NCI-H460 (cell line): ENCODE measurements at places on chromosomes 16 and 17. TPM values are rescaled to one million over a fixed set of nuclear protein-coding genes. Genes with fewer than 3 reads are reported as not detected.

Gene SLC9A5
- total RNA-seq, result 0.78 and 0.94 TPM in 2 replicates

Gene KRTAP9-8
- not detected in 2 replicates for total RNA-seq

Gene RAB26
- total RNA-seq, result 0.66 and 1.2 TPM in 2 replicates

Gene TTLL6
- total RNA-seq, result not detected in 2 replicates

Gene NT5M
- total RNA-seq, result 12.5 and 15.3 TPM in 2 replicates

Gene TEX14
- total RNA-seq, result 0.10 TPM in 1 of 2 replicates, not detected in the other

Gene PRSS8
- not detected in 2 replicates for total RNA-seq

Gene SLFN14
- total RNA-seq, result not detected in 2 replicates

Gene ZNF598
- 35.1 and 37.1 TPM in 2 replicates for total RNA-seq

Gene MYH2
- not detected in 2 replicates for total RNA-seq

Gene MED13
- total RNA-seq, result 50.7 and 63.1 TPM in 2 replicates

Gene RAP1GAP2
- total RNA-seq, result 13.6 and 14.2 TPM in 2 replicates

Gene AGRP
- not detected in 2 replicates for total RNA-seq

Gene HOXB8
- 0.52 and 1.2 TPM in 2 replicates for total RNA-seq

Gene TP53TG3B
- total RNA-seq, result not detected in 2 replicates

Gene KIF19
- not detected in 2 replicates for total RNA-seq

Gene CHST6
- 0.81 and 0.89 TPM in 2 replicates for total RNA-seq

Gene PRR35
- 0.05 TPM in 1 of 2 replicates, not detected in the other for total RNA-seq

Gene KRT33B
- not detected in 2 replicates for total RNA-seq

Gene KCNH6
- total RNA-seq, result not detected in 2 replicates

Gene KRTAP16-1
- total RNA-seq, result not detected in 2 replicates

Gene KRT28
- not detected in 2 replicates for total RNA-seq

Gene AMZ2
- total RNA-seq, result 147 and 160 TPM in 2 replicates

Gene MEOX1
- not detected in 2 replicates for total RNA-seq

Gene WSCD1
- total RNA-seq, result 2.5 and 3.1 TPM in 2 replicates

Gene SYNGR3
- 4.0 and 4.5 TPM in 2 replicates for total RNA-seq

Gene SCN4A
- 0.06 and 0.77 TPM in 2 replicates for total RNA-seq

Gene C16orf95
- 2.7 and 2.8 TPM in 2 replicates for total RNA-seq

Gene PYDC1
- total RNA-seq, result not detected in 2 replicates
